SK-N-DZ (cell line): ENCODE measurements at places on chromosomes 7 and 10.

DNA sequence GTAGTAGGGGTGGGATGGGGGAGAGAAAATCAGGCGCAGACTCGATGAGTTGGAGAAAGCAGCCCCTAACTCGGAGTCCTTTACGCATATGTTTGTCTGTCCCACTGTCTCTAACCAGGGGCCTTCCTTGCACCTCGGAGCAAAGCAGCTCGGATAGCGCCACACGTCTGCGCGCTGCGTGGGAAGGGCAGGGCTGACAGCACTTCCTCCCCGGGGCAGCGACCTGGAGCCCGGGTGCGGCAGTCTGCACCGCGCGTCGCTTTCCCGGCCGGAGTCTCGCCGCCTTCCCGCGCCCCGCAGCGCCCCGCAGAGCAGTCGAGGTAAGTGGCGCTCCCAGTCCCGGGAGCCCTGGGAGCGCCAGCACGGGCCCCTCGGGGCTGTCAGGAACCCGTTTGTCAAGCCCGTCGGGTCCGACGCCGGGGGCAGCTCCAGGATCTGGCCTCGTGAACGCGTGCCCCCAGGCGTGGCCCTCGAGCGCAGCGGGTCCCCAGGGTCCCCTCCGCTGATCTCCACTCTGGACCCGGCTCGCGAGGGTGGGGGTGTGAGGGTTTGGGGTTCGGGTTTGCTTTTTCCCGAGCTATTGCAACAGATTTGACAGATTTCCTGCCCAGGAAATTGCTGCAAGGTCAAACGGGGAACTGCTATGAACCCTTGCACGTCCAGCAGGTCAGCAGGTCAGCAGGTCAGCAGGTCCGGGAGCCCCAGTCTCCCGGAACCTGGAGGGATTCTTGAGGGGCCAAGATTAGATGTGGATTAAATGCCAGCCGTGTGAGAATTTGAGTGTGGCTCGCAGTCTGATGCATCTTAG lies 597 bp downstream of the APBB1IP start:
- DNase-seq = no peak

DNA sequence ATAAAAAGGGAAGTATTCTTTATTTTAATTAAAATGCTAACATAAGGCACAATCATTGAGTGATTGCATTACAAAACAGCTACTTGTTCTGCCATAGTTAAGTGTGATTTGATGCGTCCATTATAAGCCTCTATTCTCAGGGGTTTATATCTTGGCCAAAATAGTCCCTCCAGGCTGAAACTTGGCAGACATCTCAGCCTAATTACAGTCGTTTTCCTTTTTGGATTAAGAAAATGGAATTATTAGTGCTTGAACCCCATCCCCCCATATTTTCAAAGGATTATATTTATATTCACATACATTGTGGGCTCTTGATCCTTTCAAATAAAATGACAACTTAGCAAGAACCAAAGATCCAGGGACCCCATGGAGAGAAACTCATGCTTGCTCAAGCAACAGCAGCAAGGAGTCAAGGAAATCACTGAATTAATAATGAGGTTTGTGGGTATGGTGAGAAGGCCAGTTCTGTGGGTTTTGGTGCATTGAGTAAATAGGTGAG lies 66.7 kb upstream of the NEUROD6 start:
- DNase-seq = no peak

- no peak for DNase-seq
Observed at GRCh38 chr7:2956526-2957368, 86.9 kb downstream of the CARD11 start.

GRCh38 chr7:47601119-47601880 lies 19.4 kb upstream of the TNS3 start:
- DNase-seq = no peak

GRCh38 chr10:48414778-48415177 lies 108.3 kb downstream of the MAPK8 start:
- DNase-seq = no peak

- DNase-seq = no peak
Observed at GRCh38 chr10:64369885-64370773, 848.9 kb downstream of the REEP3 start.

- no peak for DNase-seq
Observed at GRCh38 chr10:4262870-4263600, 478.0 kb upstream of the KLF6 start.

- no peak for DNase-seq
Observed at GRCh38 chr7:123492485-123492884, 41.9 kb downstream of the IQUB start.

GRCh38 chr7:33941418-33941817 lies 36.1 kb downstream of the BMPER start:
- no peak for DNase-seq

DNA sequence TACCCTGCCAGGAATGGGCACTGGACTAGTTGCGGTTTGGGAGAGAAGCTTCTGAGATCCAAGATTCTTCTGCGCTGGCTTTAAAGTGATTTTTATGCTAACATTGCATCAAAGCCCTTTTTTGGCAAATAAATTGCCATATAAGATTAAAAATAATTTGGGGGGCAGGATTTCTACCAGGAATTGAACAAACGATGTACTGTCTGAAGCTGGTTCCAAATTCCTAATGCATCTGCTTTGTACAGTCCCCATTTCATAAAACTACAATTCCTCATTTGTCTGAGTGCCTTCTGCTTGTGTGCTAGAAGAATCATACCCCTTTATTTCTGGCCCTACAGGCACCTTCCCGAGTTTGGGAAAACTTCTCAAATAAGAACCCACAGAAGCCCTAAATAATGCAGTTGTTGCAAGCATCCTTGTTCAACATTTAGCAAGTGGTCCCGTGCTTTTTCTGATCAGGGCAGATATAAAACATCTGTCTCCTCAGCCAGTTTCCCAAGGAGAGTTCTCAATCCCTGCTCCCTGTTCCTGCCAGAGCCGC lies 349.7 kb downstream of the PTEN start:
- no peak for DNase-seq

- DNase-seq = peak; percentile 24
Observed at GRCh38 chr7:106462365-106462859, 177.6 kb upstream of the NAMPT start.

DNA sequence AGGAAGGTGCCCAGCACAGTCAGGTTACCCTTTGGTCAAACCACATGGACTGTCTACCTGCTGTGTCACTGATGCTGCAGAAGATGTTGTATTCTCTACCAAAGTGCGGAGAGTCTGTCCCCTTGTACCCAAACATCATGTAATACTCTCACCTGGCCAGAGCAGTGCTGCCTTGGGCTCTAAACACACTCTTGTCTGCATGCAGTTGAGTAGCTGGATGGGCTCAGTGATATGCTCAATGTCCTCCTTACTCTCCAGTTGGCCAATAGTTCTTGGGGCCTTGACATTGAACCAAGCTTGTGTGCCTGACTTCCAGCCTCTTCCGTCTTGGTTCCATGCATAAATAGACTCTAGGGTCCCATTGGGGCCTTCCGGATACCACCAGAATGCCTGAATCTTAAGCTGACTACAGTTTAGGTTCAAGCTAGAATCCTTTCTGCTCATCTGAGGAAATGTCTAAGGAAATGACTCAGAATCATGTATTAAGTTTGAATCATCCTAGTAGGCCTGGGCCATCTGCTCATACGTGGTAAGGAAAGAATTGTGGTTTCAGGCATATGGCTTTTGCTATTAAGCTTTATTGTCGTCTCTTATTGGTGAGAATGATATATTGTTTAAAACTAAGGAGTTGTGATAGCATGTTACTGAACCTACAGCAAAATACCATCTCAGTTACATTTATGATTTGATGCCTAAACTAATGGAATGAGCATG lies 118.0 kb downstream of the OTUD1 start:
- no peak for DNase-seq

DNA sequence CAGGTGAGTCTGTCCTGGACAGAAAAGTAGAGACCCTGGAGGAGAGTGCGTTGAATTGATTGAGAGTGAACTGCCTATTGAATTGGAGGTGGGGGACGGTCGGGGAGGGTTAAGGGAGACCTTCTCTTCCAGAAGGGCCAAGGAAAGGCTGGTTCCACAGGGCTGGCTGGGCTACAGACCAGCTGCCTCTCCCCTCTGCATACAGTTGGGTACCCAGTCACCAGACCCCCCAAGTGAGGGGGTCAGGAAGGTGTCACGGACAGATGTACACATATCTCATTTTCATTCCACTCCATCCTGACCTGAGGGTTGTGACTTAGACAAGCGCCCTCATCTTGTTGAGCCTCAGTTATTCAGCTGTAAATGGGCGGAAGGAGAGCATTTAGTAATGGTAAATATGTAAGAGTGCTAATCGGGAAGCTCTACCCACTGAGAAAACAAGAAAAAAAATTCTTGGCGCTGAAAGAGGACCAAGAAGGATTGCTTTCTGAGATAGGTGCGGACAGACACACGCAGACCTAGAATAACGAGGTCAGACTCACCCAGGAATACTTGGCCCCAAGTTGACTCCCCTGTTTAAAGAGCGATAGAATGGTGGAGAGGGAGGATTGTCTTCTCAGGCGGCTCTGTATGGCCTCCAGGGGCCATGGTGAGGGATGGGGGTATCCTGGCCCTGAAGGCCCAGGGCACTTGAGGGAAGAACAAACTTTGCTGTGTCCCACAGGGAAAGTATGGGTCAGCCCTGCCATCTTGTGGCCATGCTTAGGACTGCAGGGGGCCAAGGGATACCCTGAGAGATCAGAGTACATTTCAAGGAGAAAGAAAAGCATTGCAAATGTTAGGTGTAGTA lies 7.2 kb upstream of the MBL2 start:
- DNase-seq = peak; percentile 69

GRCh38 chr7:11517853-11518252 lies 314.1 kb downstream of the THSD7A start:
- DNase-seq = no peak

DNA sequence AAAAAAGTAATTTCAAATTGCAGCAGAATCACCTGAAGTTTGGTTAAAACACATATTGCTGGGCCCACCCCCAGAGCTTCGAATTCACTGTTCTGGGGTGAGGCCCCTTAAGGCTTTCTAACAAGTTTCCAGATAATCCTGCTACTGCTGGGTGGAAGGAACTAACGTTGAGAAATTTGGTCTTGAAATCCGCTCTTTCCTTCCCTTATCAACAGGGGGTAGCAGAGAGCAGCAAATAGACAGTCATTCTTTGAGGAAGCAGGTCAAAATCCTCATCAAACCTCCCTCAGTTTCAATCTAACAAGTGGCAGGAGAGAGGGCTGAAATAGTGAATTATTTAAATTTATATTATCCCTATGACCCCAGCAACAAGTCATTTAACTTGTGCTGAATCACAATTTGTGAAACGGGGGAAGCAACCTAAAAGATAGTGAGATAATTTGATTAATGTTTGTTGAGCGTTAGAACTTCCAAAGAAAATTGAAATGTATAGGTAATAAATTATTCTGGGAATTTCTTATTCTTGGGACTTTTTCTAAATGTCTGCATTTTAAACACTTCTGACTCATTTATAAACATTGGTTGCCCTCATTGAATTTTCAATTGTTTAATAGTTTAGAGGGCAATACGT lies 21.7 kb upstream of the MALSU1 start:
- DNase-seq = peak; percentile 66

GRCh38 chr10:10311966-10312365 lies 705.7 kb upstream of the CELF2 start:
- DNase-seq = no peak

- no peak for DNase-seq
Observed at GRCh38 chr7:1940402-1940786, 270.3 kb downstream of the ELFN1 start.

DNA sequence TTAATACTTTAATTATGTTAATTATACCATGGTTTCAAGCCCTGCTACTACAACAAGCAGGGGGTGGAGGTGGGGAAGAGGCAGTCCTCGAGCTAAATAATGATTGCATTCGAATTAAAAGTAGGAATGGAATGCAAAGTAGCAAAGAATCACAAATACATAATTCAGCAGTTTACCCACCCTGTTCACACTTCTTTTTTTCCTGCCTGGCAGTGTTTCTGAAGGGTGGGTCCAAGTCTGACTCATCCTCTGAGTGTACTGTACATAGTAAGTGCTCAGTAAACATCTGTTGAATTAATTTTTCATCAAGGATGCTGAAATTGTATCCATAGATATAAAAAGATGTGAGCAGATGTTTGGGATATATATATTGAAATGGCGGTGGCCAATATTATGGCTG lies 778.8 kb downstream of the LRMDA start:
- DNase-seq = no peak

DNA sequence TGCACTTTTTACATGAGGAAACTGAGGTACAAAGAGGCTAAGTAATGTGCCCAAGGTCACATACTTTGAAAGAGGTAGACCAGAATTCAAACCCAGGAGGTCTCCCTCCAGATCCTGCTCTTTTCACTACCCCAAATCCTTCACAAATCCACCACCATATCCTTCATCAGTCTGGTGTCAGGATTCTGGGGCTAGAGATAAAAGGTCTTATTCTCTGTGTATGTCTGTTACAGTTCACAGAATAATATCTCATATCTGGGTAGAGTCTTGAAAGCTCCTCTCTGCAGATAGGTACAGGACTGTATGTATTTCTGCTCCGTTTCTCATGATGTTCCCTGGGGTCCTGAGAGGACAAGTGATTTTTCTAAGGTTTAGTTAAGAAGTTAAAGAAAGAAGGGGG lies 4.9 kb downstream of the PIK3CG start:
- no peak for DNase-seq

DNA sequence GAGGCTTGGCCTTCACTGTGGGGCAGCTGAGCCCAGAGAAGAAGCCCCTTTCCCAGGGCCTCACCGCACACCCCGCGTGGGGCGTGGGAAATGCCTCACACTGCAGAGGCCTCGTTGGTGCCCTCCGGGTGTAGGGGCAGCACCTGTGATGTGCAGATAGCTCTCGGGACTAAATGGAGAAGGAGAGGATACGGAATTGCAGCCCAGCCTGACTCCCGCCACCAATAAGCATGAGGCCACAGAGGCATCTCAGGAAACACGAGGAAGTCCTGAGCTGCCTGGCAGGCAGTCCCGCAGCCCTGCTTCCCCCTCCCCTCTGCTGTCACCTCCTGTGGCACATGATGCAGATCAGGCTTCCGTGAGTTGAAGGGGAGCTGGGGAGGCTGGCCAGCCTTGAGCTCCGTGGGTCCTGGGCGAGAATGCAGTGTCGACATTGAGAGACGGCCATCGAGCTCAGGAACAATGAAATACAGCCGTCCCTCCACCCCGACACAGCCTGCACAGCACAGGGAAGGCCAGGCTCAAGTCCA lies 59.6 kb upstream of the PPP2R2D start:
- no peak for DNase-seq

- DNase-seq = no peak
Observed at GRCh38 chr7:95066737-95067530, 159.5 kb downstream of the PPP1R9A start.

GRCh38 chr10:18202680-18203460 lies 62.6 kb downstream of the CACNB2 start:
- no peak for DNase-seq

DNA sequence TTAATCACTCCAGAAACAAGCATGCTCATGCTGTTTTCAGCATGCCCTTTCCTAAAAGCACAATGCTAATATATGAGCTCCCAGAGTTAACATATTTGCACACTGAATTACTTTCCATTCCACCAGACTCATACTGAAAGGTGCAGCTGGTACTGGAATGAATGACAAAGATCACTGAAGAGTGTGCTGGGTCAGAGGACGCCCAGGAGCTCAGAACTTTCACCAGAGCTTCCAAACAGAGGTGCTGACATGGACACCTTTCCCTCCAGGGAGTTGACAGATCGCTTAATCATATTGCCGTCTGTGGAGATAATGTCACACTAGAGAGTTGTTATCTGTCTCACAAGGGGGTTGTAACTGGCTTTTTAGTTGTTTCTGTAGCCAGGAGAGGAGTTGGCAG lies 292.9 kb downstream of the LHFPL3 start:
- no peak for DNase-seq
